HS-27A (cell line): ENCODE measurements at places on chromosomes 6 and 20.

DNA sequence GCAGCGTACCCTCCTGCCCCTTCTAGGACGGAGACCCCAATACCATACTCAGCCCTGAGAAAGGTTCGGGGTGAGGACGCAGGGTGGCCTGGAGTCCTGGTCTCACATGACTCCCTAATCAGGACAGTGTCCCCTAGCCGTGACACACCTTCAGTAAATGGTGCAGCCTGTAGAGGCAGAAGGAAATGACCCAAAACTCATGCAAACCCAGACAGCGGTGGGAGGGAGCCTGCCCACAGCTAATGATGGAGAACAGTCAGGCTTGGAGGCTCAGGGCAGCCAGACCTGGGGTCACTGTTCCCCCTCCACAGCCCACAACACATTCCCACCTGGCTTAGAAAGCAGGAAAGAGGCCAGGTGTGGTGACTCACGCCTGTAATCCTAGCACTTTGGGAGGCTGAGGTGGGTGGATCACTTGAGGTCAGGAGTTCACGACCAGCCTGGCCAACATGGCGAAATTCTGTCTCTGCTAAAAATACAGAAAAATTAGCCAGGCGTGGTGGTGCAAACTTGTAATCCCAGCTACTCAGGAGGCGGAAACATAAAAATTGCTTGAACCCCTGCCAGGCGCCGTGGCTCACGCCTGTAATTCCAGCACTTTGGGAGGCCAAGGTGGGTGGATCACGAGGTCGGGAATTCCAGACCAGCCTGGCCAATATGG, 8.8 kb upstream of the HMGA1 start:
- no peak for DNase-seq

- DNase-seq: no peak
These were observed 866.5 kb downstream of the KIF16B start for GRCh38 chr20:15706719-15707118.

GRCh38 chr6:82877213-82878195, 188.1 kb downstream of the UBE3D start:
- DNase-seq: peak; percentile 40

DNA sequence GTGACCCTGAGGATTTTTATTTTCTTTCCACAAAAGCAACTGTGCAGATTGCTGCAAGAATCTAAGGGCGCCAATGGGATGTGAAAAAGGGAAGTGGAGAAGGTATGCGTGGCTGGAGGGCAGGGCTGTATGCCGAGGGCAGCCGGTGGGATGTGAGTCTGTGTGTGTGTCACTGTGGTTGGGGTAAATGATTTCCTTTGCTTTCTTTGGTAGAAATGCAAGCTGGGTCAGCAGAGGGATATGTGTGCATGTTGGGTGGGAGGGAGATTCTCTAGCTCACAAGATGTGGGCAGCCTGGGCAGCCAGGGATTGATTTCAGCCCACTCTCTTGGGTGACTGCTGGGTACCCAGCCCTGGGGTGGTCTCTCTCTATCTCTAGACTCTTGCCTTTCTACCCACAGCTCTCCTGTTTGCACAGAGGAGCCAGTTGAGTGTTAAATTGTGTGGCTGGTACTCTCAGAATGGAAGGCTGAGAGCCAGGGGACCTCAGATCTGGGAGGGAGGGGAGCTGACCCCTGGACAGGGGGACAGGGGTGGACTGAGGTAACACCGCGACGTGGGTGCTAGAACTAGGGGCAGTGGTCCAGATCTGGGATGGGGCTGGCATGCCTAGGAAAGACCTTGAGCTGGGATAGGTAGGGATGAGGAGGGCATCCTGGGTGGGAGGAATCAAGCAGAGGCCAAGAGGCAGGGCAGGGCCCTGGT, 136.8 kb upstream of the RNF24 start:
- DNase-seq: no peak

DNA sequence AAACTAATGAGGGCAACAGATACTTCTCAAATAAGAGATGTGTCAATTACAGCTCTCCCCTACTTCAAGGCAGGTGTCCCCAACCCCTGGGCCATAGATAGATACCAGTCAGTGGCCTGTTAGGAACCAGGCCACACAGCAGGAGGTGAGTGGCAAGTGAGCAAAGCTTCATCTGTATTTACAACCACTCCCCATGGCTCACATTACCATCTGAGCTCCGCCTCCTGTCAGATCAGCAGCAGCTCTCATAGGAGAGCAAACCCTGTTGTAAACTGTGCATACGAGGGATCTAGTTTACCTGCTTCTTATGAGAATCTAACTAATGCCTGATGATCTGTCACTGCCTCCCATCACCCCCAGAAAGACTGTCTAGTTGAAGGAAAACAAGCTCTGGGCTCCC, 422.1 kb downstream of the GJA1 start:
- DNase-seq: no peak

DNA sequence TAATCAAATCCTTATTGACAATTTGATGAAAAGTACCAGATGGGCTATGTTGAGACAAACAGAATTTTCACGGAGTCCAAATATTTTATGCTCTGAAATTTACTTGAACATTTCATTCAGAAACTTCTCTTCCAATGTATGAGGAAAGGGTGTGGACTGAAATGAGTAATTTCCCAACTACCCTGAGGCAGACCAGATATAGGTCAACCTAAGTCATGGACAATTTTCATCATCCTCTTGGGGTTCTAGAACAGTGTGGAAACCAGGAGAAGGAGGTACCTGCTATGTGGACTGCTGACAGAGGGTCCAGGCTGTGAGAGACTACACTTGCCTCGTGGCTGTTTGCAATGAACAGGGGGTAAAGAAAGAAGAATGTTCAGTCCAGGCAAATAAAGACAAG, 323.0 kb downstream of the ESR1 start:
- DNase-seq: no peak

GRCh38 chr6:170463101-170463721, 89.9 kb downstream of the PSMB1 start:
- no peak for DNase-seq

GRCh38 chr6:133814797-133815196, 74.1 kb upstream of the TCF21 start:
- DNase-seq: no peak

- peak; percentile 94 for DNase-seq
These were observed 10.7 kb upstream of the NCOA7 start for GRCh38 chr6:125779924-125780539.

DNA sequence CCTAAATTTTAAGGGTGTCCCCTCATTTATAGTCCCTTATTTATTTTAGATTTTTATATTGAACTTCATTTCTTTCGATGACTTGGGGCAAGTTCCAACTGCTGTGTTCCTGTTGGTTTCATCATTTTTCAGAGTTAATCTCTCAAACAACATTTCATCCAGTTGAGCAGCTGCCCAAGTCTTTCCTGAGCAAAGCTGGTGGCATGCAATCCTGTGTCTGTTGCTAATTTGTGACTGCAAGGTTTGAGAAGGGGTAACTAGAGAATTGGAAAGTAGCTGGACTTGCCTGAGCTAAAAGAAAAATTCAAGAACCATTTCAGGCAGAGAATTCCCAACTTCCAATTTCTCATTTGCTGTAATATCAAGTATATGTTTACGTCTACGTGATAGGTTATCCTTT, 881.5 kb upstream of the SLC35B3 start:
- no peak for DNase-seq

DNA sequence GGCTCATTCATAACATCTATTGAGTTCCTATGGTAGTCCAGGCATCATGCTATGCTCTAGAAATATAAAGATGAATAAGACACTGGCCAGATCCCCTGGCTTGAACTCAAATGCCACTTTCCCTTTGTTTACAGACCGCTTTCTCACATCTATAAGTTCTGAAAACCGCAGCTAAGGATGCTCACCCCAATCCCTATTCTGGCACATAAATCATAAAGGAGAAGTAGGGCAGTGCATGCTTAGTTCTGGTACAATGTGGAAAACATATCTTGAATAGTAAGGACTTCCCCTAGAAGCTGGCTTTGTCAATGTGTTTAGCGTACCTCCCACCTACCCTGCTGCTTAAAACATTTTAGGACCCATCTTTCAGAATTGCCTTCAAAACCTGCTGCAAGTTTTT, 26.4 kb downstream of the MRS2 start:
- no peak for DNase-seq

DNA sequence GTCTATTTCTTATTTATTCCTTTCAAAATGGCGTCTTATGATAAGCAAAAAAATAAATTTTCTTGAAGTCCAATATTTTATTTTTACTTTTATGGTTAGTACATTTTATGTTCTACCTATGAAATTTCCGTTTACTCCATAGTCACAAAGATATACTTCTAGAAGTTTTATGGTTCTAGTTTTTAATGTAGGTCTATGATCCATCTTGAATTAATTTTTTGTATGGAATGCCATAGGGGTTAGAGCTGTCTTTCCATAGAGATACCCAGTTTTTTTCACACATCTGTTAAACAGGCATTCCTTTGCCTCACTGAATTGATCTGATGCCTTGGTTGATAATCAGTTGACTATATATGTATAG, 24.9 kb upstream of the ASIP start:
- DNase-seq: no peak

GRCh38 chr6:29547573-29547972, 12.0 kb downstream of the UBD start:
- DNase-seq: no peak

GRCh38 chr20:29740601-29740950, 1516.9 kb upstream of the DEFB115 start:
- DNase-seq: no peak

- no peak for DNase-seq
These were observed 601 bp upstream of the ATRN start for GRCh38 chr20:3470208-3470626.

DNA sequence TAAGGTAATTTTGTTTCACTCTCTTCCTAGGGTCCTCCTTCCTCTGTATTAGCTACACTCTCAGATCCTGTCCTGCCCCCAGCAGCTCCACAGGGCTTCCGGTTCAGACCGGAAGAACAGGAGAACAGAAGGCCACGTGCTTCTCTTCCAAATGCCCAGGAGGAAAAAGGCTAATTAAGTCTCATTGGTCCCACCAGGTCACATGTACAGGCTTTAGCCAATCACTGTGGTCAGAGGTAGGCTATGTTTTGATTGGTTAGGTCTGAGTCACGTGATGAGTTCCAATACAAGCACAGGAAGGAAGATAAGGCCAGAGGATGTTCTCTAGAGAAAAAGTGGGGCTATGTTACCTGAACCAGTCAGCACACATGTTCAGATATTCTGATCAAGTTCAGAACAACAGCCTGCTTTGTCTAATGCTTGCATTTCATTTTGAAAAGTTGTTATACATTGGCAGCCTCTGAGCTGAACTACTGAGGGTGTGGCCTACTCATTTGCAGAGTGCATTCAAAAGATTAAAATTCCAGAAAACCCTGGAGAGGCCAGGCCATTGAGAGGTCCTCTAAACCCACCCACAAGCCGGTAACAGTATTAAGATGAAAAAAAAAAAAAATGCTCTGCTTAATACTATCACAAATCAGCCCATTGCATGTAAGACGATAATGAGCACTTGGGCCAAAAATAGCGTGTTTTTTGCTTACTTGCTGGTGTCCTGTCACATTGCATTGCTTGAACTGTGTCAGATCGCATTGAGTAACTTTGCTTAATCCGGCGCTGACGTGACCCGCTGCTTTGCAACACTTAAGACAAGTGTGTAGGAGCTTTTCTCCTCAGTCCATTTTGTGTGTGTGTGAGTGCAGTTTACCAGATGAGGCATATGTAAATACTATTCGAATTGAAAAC, 170.3 kb downstream of the TSHZ2 start:
- no peak for DNase-seq

DNA sequence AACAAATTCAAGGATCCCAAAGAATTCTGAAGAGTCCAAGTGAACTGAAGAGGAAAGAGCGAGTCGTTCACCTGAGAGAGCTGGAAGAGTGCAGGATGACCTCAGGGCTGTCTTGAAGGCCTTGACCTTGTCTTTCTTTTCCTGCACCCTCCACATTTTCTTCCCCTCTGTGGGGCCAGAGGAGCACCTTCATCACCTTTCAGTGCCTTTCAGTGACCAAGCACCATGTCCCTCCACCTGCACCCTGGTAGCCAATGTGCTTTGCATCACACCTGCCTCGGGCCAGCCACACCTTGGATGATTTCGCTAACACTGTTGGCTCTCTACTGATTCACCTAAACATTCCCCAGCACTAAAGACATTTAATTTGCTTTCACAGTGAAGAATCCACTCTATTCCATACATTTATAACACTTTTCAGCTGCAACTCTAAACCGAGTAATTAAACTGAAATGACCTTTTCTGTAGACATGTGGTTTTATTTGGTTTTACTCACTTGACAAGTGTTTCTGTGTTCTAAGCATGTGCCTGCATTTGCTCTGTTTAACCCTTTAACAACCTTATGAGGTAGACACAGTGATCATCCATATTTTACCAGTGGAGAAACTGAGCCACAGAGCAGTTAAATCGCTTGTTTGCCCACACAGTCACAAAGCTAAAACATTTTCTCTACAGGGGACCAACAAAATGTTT, 121.3 kb upstream of the CST7 start:
- DNase-seq: no peak

GRCh38 chr20:33301192-33301930, 18.3 kb downstream of the BPIFB1 start:
- DNase-seq: no peak

DNA sequence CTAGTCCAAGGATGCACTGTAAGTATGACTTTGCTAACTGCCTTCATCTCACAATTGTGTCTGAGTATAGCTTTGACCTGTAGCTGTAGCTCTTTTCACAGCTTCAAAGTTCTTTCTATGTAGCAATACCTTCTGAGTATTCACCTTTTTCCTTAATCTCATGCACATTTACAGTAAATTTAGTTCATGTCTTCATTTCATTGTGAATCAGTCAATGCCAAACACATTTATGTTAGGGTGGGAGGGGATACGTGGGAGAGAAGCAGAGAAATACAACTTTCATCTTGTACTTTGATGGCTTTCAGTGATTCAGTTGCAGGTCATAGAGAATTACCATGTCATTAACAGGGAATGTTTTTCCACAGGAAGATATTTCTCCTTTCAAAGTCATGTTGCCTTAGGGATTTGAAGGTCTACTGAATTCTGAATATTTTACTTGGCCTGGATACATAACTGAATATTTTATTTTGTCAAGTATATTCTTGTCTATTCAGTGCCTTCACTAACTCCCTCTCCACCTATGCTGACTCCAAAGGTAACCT, 119.2 kb downstream of the TINAG start:
- no peak for DNase-seq

DNA sequence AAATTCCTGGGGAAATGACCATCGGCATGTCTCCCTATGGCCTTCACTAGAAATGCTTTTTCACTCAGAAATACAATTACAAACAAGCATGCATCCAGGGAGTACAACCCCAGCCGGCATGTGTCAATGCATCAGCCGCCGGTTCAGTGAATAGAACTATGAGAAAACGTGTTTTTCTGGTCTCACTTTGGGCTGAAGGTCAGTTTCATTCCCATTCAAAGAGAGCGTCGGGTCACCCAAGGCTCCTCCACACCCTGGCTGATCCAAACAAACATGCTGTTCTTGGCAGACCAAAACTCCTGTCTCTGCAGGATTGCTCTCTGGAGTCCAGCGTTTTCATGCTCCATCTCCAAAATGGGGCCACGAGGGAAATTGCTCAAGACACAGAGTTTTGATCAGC, 35.5 kb upstream of the NXT1 start:
- DNase-seq: no peak
